ENCODE measurements at places on chromosomes 7 and 10.

DNA sequence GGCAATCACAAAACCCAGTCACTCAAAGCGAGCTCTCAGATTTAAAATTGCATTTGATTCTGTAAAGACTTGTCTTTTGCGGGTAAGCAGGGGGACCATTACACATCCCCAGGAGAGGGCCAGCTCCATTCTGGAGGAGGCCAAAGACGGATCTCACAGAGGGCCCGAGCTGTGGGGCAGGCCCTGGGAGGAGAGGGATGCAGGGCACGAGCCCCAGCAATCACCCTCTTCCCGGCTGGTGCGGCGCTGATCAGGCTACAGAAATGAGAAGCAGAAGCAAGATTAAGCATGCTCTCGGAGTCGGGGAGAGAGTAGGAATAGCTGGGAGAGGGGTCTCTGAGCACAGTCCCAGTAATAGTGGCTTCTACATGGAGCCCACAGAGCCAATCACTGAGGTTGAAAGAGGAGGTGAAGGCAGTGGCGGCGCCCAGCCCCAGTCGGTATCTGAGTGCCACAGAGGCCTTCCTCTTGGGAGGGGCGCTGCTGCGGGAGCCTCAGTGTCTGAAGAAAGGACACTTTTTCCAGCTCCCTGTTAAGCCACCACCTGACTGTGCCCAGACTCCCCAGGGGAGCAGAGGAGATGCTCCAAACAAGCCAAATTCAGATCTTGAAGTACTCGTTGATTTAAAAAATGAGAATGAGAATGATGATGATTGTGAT is 7.1 kb downstream of the CXCL12 start:
- DNase-seq, result no peak

- DNase-seq, result no peak
Observed at GRCh38 chr7:25360451-25360850, 132.2 kb upstream of the NPVF start.

DNA sequence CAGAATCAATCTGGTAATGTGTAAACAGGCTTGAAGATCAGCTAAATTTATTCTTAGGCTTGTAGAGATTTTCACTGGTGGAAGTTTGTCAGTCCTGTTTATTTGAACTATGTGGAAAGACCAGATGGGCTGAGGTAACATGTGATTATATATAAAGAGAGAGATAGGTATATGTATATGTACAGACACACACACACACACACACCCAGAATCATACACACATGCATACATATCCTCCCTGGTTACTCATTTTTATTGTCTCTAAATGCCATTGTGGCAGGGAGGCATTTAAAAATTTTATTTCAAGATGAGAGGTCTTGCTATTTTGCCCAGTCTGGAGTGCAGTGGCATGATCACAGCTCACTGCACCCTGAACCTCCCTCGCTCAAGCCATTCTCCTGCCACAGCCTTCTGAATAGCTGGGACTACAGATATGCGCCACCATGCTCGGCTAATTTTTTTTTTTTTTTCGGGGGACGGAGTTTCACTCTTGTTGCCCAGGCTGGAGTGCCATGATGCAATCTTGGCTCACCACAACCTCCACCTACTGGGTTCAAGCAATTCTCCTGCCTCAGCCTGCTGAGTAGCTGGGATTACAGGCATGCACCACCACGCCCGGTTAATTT is 78.1 kb upstream of the CYTH3 start:
- no peak for DNase-seq

DNA sequence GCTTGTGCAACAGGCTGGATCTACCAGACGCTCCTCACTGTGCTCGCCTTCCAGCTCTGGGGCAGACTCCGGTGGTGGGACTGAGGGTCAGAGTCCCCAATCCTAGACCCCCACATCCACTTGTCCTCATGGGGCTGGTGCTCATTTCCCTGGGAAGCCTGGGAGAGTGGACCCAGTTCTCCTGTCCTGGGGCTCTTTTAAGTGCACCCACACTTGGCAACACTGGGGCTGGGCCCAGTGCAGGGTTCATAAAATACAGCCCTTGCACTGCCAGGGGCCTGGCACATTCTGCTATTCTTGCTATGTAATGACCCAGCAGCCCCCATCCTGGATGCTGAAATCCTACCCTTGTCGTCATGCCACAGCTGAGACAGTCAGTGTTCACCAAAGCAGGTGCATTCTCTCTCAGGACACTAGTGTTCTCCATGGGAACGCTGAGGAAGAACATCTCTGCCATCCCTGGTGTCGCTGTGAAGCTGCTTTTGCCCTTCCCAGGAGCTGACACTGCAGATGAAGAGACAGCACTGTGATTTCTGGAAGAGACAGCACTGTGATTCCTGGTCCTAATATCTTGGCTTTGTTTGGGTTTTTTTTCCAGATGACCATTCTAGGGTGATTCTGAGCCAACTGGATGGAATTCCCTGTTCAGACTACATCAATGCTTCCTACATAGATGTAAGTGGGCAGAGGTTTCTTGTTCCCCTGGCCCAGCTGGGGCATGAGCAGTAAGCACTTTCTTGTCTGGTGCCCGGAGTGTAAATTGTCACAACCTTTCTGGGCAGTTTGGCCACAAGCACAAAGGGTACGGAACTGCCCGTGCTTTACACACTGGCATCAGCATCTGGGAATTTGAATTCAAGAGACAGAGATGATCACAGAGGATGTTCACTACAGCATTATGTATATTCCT is 65.6 kb downstream of the MKI67 start:
- no peak for DNase-seq

GRCh38 chr10:79149662-79150443 is 81.1 kb downstream of the ZMIZ1 start:
- peak; percentile 19 for DNase-seq

DNA sequence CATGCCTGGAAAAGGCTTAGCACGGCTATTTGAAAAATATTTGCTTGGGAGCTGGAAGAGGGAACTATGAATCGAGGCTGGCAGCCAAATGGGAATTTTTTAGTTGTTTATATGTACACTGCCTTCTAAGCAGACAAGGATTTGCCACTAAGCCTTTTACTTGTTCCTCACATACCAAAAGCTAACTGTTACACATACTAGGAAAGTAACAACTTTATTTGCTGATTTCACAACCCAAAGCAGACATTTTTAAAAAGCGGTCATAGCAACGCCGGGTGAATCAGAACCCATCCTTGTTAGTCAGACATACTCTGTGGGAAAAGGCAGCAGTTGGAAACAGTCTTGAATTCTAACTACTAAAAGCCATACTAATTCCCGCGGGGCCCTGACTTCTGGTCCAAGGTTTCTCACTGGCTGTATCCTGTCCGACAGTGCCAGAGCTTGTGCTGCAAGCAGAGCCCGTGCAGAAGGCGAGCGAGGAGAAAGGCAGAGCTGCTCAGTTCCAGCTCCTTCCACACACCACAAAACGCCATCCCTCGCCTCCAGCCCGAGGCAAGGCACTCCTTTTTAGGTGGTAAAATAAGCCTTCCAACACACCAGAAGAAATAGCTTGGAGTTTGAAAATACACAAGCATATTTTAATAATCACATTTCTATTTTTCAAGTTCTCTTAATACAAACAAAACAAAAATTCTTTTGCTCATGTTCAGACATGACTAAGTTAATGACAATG is 89.2 kb downstream of the RNF216 start:
- no peak for DNase-seq

GRCh38 chr7:71560354-71560995 is 428.5 kb downstream of the GALNT17 start:
- DNase-seq, result no peak

- no peak for DNase-seq
Observed at GRCh38 chr10:34654211-34654610, 160.9 kb downstream of the PARD3 start.

- DNase-seq, result no peak
Observed at GRCh38 chr10:44195112-44196007, 189.5 kb downstream of the CXCL12 start.

DNA sequence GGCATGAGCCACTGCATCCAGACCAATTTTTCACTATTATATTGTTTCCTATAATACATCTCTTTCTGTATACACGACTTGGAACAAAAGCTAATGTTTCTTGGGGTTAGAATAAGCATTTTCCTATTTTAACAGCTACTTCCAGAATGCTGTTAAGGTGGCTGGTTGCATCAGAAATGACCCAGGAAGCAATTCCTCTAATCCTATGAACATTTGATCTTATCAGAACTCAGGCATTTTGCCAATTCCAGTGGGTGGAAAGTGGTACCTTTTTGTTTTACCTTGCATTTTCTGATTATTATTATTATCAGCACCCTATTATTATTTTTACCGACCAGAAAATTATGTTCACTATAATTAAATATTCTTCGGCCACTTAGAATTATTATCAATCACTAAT is 73.3 kb downstream of the NDUFB2 start:
- no peak for DNase-seq

DNA sequence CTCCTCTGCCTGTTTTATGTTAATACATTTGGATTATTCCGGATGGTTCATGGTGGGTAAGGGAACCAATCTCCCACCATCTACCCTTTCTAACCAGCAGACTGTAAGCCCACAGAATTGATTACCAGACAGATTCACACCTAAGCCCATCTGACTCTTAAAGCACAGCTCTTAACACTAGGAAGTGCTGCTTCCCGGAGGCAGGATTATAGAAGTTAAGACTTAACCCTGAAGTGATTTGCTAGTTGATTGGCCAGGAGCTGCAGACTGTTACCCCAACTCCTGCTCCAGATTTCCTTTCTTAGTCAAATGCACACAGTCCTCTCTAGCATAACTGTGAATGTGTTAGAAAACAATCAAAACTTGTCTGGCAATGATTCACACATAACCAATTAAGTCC is 221.7 kb downstream of the CDK14 start:
- no peak for DNase-seq

DNA sequence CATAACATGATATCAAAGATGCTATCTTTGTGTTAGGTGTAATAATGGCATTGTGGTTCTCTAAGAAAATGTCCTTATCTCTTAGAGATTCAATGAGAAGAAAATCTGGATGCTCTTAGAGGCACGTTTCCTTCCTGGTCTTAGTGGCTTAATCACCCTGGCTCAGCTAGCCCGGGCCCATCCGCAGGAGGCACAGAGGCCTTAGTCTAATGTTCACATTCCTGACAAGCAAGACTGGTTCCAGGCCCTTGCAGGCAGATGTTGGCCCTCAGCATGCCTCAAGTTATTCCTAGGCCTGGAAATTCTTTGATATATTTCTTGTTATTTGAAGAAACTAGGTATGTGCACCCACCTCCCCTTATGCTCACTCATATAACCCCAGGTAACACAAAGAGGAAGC is 357.6 kb downstream of the SFMBT2 start:
- DNase-seq, result no peak
